D721Med (cell line): ENCODE measurements at places on chromosomes 7 and 10.

DNA sequence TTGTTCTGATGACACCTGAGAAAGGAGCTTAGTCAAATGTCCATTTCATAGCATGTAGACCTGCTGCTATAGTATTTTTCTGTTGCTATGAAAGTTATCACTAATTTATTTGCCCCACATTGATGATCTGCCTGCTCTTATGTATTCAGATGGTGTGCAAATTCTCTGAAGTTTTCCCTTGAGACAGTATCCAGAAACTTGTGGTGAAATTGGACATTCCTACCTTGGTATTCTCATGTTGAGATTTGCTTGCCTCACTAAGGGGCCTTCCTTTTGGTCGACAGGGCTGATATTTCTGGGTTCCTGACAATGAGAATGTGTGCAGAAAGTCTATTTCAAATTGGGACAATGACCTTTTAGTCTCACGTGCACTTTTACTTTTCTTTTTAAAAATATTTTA is 253.2 kb upstream of the FZD8 start:
- no peak for DNase-seq

DNA sequence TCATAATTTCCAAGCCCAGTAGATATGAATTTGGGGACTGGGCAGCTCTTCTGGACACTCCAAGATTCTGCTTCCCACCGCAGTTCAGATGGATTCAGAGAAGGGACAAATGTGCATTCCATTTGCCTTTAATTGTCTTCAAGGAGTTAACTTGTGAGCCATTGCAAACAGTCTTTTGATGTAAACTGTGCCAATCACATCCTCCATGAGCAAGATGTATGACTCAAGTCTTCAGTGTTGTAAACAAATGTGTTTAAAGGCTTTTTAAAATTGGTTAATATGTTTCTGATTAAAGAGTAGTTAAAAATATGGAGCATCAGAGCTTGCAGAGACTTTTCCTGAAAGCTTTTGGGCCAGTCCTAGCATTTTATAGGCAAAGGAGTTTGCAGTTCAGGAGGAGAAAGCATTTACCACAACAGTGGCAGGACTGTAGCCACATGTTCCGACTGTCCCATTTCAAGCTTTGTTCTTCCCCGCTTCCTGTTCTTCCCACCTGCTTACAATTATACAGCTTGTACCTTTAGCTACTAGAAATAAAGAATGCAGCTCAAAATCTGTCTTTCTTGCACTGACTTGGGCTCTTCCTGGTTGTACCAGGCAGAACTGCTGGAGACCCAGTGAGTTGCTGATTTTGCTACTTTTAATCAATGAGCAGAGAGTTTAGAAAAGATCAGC is 6.2 kb downstream of the SLC18A2 start:
- DNase-seq: no peak

DNA sequence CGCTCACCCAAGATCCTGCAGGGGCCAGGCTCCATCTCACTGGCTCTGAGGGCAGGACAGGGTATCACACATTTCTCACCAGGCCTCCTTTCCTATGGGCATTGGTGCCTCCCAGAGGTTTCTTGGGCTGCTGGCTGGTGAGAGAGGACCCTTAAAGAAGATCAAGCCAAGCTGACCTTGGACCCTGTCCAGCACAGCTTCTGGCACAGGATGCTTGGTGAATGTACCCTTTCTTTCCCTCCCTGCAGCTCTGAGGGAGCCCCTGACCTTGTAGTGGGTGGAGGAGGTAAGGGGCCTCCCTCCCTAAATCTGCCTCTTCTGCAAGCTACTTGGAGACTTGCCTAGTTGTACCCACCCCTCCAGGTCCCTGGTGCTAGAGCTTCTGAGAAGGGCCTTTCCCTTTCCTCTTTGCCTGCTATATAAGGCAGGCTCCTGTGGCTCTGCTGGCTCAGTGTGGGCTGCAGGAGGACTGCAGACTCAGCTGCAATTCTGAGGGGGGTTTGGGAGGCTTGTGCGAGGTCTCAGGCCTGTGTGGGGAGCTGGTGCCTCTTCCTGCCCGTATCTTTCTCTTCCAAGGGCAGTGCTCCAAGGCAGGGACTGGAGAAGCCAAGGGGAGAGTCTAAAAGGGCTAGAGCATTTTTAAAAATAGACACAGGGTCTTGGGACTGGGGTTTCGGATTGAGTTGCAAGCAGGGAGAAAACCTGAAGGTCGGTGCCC is 11.7 kb upstream of the TRIM8 start:
- DNase-seq: no peak

DNA sequence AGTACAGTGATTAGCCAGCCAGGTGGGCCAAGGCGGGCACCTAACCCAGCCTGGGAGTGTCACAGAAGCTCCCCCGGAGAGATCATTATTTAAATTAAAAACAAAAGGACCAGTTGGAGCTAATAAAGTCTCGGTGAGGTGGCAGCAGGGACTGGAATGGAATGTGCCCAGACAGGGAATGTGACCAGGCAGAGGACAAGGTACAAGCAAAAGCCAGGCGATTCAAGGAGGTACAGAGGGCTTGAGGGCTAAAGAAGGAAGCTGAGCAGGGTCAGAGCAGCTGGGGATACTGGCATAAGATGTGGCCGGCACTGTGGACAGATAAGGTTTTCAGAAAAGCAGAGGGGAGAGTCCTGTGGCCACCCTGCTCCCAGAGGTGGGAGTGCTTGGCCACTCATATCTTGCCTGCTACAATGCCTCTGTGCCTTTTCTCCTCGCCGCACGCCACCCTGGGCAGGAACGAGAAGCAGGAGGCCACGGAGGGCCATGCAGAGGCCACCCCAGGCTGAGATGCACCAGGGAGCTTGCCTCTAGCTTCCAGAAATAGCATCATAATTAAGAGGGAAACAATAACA is 13.2 kb downstream of the TMEM273 start:
- DNase-seq: no peak

- no peak for DNase-seq
Observed at GRCh38 chr10:17758200-17758599, 6.2 kb downstream of the TMEM236 start.

- DNase-seq: no peak
Observed at GRCh38 chr7:73810998-73811360, 19.8 kb upstream of the CLDN4 start.

DNA sequence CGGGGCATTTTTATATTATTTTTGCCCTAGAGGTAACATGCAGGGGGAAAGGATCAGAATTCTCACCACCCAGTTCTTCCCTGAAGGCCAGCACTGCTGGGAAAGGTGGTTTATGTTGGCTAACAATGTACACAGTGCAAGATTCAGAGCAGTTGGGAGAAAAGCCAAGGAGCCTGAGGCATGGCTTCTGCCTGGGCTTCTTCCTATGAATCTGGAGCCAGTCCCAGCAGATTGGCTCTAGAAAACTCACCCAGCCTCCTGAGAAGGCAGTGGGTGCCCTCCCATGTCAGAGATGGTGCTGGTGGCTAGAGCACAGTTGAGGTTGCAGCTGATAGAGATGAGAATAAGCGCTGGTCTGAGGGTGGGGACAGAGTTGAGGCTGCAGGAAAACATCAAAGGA is 44.7 kb upstream of the GPR26 start:
- no peak for DNase-seq

DNA sequence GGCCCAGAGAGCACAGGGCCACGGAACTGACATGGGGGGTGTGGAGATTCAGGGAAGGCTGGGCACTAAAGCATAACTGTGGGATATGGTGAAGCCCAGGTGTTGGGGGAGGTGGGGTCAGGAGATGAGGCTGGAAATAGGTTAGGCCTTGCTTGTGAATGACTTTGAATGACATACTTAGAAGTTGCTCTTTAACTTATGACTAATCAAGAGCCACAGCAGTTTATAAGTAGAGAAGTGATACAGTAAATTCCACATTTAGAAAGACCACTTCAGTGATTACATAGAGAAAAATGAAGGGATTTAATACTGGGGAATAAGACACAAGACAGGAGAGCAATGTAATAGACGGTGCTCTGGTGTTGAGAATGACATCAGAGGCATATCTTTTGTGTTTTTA is 120.8 kb upstream of the SEC61G start:
- no peak for DNase-seq

DNA sequence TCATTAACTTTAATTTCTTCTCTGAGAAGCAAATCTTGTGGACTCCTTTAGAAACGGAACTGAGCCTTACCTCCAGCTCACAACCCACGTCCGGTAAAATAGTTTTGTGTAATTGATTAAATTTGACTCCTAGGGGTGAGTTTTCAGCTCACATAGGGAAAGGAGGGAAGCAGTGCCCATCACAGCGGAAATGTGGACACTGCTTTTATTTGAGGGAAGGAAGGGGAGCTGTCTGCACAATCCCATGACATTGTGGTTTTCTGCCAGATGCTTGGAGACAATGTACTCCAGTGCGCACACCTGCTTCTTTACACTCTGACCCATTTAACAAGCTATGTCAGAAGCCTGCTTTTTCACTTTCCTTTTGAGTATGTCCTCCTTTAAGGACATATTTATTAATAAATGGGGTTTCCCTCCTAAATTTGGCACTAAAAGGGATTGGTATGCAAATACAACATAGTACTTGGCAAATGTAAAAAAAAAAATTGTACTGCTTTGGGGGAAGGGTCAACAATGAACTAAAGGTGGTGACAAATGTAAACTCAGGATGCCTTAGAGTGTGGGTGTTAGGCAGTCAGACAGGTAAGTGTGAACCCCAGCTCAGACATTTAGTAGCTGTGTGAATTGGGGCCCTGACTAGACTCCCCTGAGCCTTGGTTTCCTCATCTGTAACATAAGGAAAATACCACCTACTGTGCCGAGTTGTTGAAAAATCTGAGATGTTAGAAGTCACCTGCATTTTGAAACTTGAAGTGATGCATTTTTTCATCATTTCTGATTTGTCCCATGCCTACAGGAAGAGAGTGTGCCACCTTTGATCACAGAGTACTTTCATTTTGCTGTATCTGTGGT is 90.2 kb upstream of the KLF6 start:
- no peak for DNase-seq

- DNase-seq: no peak
Observed at GRCh38 chr10:21144047-21144446, 246.9 kb upstream of the NEBL start.

DNA sequence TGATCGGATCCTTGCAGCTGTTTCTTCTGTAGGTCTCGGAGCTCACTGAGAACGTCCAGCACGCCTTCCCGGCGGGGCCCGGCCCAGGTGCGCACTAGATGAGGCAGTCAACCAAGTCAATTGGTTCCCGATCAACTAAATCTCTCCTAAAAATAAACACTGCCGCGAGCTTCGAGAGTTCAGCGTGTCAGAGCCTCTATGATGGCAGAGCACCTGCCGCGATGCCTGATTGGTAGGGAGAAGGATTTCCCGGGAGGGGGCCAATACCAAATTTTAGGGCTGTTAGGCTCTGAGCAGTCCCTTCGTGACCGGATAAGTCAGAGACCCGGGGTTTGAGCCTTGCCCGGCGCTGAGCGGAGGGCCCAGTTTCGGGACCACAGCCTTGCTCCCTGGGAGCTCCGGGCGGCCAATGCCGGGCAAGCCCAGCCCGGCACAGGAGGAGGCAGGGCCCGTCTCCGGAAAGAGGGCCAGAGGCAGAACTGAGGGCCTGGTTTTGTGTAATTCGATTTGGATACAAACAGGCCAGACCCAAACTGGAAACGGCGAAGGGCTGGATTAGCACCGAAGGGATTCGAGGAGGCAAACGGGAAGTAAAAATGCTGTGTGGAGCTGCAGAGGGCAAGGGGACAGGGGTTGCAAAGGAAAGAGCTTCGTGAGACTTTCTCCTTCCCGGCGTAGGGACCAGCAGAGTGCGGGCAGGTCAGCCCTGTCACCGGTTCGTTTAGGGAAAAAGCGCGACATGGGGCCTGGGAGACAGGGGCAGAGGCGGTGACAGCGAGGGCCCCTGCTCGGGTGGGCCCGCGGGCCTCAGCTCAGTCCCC is 569 bp downstream of the SLC26A5 start:
- no peak for DNase-seq

DNA sequence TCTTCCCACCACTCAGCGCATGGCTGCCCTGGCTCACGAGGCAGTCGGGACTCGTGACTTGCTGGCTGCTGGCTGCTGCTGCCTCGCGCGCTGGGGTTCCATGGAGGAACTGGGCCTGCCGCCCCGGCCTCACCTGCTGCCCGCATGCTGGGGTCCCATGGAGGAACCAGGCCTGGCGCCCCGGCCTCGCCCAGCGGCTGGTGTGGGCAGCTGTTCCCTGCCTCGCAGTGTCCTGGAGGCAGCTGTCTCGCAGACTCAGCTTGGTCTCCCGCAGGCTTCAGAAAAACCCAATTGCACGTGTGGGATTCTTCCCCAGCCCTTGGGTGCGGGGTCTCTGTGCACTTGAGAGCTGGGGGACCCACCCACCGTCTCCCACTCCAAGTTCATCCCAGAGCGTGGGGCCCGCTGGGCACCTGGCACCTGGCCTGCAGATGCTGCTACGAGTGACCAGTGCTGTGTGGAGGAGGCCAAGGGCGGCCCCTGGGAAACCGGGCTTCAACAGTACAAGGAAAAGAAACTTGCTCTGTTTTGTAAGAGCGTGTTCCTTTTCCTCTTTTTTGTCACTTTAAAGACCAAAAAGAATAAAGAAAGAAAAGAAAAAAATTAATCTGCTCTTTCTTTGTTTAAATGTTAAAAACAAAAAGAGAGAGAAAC is 20.4 kb downstream of the PWWP2B start:
- DNase-seq: no peak

DNA sequence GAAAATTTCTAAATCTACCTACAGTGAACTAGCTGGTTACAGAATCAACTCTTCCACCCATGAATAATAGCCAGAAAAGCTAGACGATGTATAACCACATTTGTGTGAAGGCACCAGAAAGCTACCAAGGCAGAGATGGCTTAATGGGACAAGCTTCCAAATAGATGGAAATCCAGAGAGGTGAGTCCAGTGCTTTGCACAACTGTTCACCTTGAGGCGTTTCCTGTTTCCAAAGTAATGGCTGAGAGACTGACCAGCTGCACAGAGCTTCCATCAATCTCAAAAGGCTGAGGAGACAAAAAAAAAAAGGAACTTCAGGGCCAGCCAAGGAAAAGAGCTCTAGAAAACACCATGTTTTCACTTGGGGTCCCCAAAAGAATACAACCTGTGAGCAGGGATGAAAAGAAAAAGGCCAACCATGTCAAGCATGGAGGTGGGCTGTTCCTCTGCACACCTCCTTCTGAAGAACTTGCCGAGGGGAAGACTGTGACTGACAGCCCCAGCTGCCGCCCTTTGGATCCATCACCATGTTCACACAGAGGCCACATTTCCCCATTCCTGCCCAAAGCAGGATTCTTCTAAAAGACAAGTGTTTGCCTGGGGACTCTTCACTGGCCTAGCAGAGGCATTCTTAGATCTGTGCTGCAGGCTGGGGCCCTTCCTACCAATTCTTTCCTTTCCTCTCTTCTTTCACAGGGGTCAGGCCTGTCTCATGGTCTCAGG is 72.9 kb downstream of the ARHGAP21 start:
- no peak for DNase-seq

- no peak for DNase-seq
Observed at GRCh38 chr10:13683017-13683416, 96.3 kb downstream of the PRPF18 start.
